ENCODE measurements at places on chromosomes 3 and 15. TPM values are rescaled to one million over a fixed set of nuclear protein-coding genes. Genes with fewer than 3 reads are reported as not detected.

The DCBLD2 gene
- total RNA-seq, result 9.9 TPM

DNA sequence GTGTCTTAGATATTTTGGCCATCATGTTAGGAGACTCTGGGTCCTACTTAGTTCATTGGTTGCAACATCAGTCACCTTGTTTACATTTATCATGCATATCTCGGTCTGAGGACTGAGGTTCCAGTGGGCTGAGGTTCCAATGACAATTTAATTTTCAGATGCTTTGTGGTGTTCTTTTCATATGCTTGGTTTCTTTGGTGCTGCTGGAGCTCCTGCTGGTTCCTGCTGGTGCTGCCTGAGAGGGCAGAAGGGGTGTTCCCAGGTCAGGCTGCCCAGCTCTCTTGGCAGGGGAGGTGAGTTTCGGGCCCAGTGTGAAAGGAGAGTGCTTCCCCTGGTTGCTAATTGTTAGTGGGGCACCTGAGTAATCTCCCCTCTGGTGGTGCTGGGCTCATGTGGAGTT, 6.9 kb upstream of the KLHL40 start:
- DNase-seq, result no peak

The TYRO3 gene
- 1.3 TPM for total RNA-seq

The KCNMB3 gene
- 0.80 TPM for total RNA-seq

The DNAH12 gene
- 0.14 TPM for total RNA-seq

- DNase-seq, result no peak
Measured at GRCh38 chr3:52782412-52783210, 5.2 kb downstream of the ITIH1 start.

The MESP1 gene
- total RNA-seq, result 0.38 TPM

GRCh38 chr15:24659622-24660021, 16.0 kb upstream of the NPAP1 start:
- DNase-seq, result no peak

DNA sequence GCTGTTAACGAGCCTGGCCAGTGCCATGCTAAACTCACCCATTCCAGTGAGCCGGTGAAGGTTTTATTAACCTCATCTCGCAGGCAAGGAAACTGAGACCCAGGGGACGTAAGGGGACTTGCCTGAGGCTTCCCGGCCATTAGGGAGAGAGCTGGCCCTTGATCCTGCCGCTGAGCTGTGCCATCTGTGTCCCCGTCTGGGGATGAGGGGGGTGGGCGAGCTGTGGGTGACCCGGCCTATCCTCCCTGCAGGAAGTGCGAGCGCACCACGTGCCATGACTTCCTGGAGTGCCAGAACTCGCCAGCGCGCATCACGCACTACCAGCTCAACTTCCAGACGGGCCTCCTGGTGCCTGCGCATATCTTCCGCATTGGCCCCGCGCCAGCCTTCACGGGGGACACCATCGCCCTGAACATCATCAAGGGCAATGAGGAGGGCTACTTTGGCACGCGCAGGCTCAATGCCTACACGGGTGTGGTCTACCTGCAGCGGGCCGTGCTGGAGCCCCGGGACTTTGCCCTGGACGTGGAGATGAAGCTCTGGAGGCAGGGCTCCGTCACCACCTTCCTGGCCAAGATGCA, 88.5 kb downstream of the FBLN2 start:
- no peak for DNase-seq

The PSTPIP1 gene
- 16.0 TPM for total RNA-seq

DNA sequence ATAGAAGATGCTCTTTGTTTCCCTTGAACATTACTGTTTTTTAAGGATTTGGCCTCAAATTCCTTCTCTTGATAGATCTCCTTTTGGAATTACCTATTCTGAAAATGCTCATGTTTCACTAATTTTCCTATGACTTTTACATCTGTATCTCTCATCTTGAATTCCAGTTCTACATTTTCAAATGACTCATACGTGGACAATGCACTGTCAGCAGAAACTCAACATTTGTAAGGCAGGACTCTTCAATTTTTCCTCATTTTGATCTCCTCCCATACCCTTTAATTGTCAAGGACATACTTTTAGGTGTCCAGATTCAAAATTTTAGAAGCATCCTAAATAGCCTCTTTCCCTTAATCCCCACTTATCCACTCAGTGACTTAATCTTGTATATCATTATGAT, 341.0 kb upstream of the RASGRP1 start:
- no peak for DNase-seq

Measured in thymus (tissue), 14 donors.